Activated CD8-positive, alpha-beta memory T cell treated with anti-CD3 and anti-CD28 coated beads for 1 hour (primary cell): ENCODE measurements at places on chromosomes 5 and 9.

- no peak for DNase-seq
Measured at GRCh38 chr9:71285191-71285656, 163.8 kb upstream of the TRPM3 start.

GRCh38 chr5:179509239-179509638 lies 41.1 kb upstream of the RUFY1 start:
- no peak for DNase-seq

DNA sequence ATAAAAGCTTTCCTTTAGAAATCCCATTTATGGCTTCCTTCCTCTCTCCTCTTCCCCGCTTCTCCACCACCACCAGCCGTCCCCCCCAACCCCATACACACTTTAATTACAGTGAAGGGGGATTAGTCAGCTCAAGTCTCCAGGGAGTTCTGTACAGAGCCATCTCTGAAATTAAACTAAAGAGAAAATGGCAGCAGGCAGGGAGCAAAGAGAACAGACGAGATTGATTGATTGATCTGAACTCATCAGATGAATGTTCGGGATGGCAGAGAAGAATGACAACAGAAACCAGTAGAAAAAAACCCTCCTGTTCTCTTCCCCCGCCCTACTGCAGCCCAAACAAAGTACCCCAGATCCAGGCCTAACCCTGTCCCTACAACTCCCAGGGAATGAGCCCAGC lies 241.7 kb upstream of the PANK3 start:
- DNase-seq: no peak

GRCh38 chr5:100902440-100903038 lies 543 bp downstream of the ST8SIA4 start:
- no peak for DNase-seq

GRCh38 chr5:96333391-96333790 lies 99.7 kb downstream of the PCSK1 start:
- no peak for DNase-seq

DNA sequence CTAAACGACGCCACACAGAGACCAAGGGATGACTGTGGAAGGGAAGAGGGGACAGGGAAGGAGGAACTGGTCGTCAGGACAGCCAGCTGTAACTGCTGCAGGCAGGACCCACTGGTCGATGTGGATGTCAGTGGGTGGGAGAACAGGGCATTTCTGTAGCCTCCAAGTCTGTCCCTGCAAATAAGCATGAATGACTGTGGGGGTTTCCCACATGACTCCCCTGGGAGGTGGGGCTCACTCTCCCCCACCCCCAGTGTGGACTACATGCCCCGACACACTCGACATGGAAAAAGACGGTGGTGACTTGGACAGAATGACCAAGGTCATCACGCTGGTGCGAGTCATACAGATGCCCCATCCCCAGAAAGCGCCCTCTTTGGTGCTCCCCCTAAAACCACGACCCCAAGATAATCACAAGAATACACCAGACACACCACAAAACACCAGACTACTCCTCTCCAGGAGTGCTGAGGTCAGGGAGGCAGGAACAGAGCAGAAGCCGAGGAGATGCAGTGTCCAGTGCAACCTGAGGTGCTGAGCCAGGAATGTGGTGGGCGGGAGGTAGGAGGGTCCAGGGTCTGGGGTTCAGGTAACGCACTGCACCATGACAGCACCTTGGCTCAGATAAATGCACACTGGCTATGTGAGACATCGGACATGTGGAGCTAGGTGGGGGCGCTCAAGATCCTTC lies 64.9 kb downstream of the SECISBP2 start:
- DNase-seq: no peak

GRCh38 chr9:131918481-131918880 lies 161.2 kb downstream of the MED27 start:
- DNase-seq: no peak

DNA sequence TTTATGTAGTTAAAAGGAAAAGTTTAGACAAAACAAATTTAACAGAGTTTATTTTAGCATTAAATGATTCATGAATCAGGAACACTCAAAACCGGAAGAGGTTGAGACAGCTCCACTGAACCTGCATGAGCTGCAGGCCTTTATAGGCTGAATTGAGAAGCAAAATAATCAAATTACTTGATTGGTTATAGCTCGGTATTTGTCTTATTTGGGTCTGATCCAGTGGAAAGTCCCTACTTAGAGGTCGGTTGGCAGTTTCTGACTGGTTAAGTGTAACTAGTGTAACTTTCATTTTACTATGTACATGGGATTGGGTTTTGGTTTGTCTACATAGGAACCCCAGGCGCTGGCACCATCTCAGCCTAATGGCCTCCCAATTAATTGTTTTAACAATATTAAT lies 74.1 kb upstream of the PIK3R1 start:
- no peak for DNase-seq

GRCh38 chr9:121085661-121086060 lies 10.9 kb downstream of the CNTRL start:
- no peak for DNase-seq

- DNase-seq: no peak
Measured at GRCh38 chr9:117917873-117918272, 213.7 kb downstream of the TLR4 start.

DNA sequence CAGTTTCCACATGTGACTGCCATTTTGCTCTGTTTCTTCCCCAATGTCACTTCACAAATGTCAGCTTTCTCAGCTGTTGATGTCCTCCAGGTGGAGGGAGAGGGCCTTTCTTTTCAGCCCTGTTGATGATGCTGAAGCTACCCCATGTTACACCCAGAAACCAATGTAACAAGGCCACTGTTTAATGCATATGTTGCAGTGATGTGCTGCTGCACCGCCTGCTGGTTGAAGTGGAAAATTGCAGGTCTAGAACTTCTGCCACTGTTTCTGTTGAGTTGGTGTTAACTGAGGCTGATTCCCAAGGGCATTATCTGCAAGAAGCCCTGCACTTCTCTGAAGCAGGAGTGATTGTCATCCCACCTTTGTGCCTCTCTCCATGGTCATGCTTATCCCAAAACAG lies 428.4 kb downstream of the KDM4C start:
- no peak for DNase-seq

GRCh38 chr5:178530526-178530925 lies 59.7 kb downstream of the COL23A1 start:
- no peak for DNase-seq

DNA sequence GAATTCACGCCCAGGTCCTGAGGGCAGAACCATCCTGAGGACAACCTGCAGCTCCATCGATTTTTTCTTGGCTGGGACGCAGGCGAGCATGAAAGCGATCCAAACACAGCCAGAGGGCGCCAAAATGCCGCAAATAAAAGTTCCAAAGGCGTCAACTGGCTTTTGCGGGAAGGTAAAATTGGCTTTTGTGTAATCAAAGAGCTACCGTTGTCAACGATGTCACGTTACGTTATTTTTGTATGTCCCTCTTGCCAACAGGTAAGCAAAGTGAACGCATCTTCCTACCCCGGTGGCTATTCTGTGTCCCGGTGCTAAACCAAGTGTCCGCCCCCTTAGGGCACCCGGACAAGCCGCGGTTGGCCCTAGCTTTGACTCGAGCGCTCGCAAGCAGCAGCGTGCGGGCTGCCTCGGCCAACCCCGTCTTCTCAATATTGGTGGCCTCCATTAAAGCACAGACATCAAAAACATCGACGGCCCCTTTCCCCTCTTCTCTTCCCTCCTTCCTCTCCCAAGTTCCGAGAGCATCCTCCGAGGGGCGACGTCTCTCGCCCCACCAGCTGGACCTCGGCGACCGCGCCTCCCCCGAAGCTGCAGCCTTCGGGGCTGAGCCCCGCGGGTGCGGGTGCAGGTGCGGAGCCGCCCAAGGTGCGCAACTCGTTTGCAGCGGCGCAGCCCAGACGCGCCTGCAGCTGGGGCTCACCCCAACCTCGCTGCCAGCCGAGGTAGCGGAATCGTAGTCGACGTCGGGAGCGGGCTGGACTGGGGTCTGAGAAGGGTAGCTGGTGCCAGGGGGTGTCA lies 1.1 kb upstream of the BASP1 start:
- DNase-seq: no peak

DNA sequence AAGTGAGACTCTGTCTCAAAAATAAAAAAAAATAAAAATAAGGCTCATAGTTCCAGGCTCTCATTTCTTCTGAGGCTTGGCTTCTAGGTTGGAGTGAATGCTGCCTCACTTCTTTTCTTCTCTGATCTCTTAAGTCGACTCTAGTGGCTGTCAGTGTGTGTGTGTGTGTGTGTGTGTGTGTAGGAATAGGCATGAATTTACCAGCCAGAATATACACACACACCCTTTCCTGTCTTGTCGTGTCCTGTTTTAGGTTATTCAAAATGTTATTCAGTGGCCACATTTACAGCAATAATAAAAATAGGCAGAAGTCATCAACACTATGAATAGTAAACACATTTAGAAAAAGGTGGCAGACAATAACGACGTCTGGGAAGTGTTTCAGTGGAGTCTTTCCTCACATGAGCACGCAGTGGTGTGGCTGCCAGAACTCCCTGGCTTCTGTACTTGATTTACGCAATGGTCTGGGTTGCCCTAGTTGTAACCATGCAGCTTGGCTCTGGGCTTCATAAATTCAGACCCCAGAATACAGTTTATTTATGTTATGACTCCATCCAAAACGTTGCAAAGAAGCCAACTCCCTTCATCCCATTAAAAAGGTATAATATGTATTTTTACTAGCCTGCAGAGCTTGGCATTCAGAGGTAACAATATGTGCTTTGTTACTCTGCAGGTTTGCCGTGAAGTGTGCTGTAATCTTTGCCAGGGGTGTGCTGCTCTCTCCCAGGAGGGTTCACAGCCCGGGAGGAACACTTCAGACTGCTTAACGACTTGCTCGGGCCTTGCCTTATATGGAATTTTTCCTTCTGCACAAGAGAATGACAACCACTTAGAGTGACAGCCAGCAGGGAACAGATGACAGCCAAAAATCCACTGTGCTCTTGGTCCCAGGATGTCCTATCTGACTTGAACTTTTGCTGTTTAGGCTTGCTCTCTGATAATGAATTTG lies 34.4 kb upstream of the PALM2AKAP2 start:
- DNase-seq: no peak
